ENCODE measurements at places on chromosomes 7 and 10. TPM values are rescaled to one million over a fixed set of nuclear protein-coding genes. Genes with fewer than 3 reads are reported as not detected.

Gene ZNF488
- not detected for total RNA-seq

Gene NKX1-2
- 0.12 TPM for total RNA-seq

Gene PNLIPRP3
- not detected for total RNA-seq

Gene LBX1
- not detected for total RNA-seq

Gene STAG3
- 4.8 TPM for total RNA-seq

Gene GCK
- total RNA-seq: not detected

Gene AKR1C4
- total RNA-seq: not detected

Gene AGR3
- not detected for total RNA-seq

Gene SPDYE1
- total RNA-seq: not detected

Gene ZP3
- 3.2 TPM for total RNA-seq

Data from T-cell (primary cell).